ENCODE measurements at places on chromosomes 7 and 10.

DNA sequence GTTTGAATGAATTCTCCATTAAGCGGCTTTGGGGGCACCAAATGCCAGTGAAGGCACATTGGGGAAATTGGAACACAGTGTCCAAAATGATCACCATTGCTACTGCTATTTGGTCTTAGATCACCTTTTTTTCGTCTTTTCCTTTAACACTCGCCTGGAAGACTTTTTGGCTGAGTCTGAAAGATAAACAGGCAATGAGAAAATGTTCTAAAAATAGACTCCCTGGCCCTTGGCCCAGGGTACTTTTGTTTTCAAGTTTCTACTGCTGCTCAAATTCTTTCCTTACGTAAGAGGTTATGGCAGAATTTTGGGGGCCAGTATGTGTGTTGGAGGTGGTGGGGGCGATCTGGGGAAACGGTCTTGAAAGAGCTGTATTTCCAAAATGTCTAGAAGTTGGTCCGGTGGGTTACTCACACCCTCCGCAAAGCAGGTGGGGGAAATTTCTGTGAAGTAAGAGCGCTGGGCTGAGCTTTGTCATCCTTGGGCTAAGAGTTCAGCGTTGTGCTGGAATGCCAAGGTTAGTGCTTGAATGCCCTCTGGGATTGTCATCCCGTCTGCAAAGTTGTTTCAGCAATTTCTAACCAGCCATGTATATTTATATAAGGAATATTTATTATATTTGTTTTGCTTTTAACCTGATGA lies 1.3 kb upstream of the ITPRIP start:
- no peak for DNase-seq

- no peak for DNase-seq
These were observed 326.8 kb upstream of the NRG3 start for GRCh38 chr10:81548160-81548559.

- no peak for DNase-seq
These were observed 10.9 kb upstream of the MAP3K8 start for GRCh38 chr10:30422981-30423654.

DNA sequence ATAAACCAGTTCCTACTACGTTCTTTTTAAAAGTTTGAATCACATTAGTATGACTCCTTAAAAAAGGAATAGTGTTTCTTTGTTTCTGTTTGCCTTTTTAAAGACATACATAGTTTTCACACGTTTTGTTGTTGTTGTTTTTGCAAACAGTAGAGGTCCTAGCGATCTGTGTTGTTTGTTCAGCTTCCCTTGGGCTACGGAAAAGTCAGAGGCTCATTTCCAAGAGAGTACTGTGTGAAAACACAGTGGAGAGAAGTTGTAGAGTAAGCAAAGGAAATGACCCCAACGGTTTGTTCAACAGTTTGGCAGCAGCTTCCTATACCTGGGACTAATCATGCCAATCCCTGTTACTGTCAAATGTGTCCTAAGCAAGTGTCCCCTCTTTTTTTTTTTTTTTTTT lies 87.1 kb upstream of the STEAP1 start:
- no peak for DNase-seq

DNA sequence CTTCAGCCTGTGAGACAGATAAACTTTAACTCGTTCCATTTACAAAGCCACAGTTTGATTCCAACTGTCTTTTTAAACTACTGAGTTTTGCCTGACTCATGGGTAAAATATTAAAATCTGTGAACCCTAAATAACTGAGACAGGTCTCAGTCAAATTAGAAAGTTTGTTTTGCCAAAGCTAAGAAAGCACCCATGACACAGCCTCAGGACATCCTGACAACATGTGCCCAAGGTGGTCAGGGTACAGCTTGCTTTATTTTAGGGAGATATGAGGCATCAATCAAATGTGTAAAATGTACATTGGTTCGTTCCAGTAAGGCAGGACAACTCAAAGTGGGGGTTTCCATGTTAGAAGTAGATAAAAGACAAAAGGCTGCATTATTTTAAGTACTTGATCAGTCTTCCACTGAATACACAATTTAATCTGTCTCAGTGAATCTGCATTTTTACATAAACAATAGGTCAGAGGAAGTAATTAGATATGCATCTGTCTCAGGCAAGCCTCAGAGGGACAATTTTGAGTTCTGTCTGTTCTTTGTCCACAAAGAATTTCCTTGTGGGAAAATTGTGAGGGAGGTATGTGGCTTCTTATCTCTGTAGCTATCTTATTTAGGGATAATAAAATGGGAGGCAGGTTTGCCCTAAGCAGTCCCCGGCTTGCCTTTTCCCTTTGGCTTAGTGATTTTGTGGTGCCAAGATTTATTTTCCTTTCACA lies 11.0 kb upstream of the PIP start:
- DNase-seq: no peak

DNA sequence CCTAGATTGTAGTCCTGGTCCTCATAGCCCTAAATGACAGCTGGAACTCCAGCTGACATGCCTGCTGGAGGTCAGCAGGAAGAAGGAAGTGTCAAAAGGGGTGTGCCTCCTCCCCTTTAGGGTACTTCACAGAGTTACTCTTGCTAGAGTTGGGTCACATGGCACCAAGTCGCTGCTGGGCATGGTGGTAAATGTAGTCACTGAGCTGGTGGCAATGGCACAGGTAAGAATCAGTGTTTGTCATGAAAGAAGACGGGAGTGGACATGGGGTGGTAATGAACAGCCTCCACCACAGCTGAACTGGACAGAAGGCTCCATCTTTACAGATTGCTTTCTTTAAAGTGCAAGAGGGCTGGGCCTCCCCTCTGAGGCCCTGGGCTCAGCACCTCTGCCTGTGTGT lies 122.3 kb downstream of the ACTR3B start:
- DNase-seq: no peak

DNA sequence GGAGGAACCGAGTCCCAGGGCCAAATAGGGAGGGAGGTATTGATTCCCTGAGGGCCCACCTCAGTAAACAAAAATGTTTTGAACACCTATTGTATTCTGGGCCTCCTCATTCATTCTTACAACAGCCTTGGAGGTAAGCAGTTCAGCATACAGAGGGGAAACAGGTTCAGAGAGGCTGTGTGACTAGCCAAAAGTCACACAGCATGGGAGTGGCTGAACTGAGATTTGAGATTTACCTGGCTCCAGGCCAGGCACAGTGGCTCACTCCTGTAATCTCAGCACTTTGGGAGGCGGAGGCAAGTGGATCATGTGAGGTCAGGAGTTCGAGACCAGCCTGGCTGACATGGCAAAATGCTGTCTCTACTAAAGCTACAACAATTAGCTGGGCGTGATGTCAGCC lies 107.2 kb downstream of the TMEM130 start:
- no peak for DNase-seq

DNA sequence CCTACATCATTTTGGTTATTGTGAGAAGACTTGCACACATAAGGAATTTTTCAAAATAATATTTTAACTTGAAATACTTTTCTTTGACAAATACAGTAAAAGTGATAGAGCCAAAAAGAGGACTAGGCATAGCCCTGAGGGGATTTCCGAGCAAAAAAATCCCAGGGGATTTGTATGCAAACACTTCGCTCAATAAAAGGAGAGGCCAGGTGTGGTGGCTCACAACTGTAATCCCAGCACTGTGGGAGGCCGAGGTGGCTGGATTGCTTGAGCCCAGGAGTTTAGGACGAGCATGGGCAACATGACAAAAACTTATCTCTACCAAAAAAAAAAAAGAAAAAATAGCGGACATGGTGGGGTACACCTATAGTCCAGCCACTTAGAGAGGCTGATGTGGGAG lies 193.0 kb downstream of the PCDH15 start:
- DNase-seq: no peak

DNA sequence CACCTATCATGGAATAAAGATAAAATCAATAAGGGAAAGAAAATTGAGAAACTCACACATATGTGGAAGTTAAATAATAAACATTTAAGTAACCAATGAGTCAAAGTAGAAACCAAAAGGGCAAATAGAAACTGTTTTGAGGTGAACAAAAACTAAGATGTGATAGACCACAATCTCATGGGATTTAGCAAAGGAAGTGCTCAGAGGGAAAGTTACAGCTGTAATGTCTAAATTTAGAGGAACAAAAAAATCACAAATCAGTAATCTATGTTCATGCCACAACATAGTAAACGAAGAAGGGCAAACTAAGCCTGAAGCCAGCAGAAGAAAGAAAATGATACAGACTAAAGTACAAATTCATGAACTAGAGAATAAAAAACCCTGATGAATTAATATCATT lies 16.3 kb downstream of the CYP3A4 start:
- no peak for DNase-seq

DNA sequence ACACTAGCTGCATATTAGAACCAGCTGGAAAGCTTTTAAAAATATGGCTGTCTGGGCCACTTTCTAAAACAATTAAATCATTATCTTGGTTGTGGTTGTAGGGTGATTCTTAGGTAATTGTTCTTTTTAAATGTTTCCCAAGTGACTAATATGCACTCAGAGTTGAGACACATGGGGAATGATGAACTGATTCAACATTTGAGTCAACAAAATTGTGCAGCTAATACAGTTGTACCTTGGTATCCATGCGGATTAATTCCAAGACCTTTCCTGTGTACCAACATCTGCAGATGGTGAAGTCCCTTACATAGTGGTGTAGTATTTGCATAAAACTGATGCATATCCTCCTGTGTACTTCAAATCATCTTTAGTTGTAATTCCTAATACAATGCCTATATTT lies 242.2 kb downstream of the ATRNL1 start:
- no peak for DNase-seq

Measured in stimulated activated CD4-positive, alpha-beta T cell treated with anti-CD3 and anti-CD28 coated beads, Interleukin-1b, Interleukin-23, amount 100 ng/mL, for 24 hours (primary cell).